Cardiac septum (tissue), 1 donor: ENCODE measurements at places on chromosomes 7 and 10. TPM values are rescaled to one million over a fixed set of nuclear protein-coding genes. Genes with fewer than 3 reads are reported as not detected.

DNA sequence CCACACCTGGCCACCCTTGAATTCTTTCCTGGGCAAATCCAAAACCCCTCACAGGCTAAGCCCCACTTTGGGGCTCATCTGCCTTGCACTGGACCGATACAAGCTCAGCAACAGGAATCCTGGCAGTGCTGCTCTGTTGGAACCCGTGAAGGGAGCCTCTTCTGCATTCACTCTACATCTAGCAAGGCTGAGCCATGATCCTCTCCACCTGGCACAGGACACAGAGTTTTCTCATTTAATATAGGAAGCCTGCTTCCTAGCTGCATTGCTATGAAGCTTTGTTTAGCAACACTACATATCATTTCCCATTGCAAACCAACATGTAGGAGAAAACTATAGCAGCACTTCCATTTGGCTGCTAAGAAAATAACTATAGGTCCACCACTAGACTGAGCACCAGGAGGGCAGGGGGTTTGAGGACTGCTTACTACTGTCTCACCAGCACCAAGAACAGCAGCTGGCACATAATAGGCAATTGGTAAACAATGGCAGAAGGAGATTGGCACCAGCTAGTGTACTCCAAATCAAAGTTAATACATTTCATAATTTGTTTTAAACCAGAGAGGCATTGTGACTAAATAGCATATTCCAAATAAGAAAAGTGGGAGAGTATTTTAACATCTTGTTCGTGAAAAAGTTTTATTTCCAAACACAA is 56.1 kb downstream of the CPVL start:
- DNase-seq: no peak

GRCh38 chr7:87926581-87927461 is 7.2 kb upstream of the ADAM22 start:
- DNase-seq: no peak

GRCh38 chr7:83273699-83274098 is 111.0 kb upstream of the PCLO start:
- no peak for DNase-seq

- DNase-seq: no peak
These were observed 19.2 kb downstream of the SFTPA1 start for GRCh38 chr10:79629955-79630327.

DNA sequence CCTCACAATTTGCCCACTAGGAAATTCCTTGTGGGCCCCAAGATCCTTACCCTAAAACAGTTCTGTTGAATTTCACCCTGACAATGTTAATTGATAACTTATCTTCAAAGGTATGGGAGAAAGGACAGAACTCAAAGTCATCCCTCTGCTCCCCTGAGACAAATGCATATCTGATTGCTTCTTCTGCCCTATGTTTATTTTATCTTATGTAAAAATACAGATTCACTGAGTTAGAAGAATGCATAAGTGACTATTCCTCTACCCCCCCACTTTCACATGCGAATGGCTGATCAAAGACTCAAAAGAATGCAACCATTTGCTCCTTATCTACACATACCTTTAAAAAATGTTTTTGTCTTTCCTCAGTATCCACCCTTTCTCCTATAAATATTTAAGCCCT is 235.7 kb upstream of the SEMA3C start:
- DNase-seq: no peak

CHAT gene
- not detected for total RNA-seq

CPXM2 gene
- total RNA-seq: 11.2 TPM

SYNPO2L gene
- total RNA-seq: 792 TPM
